ENCODE measurements at places on chromosomes 12 and 14. TPM values are rescaled to one million over a fixed set of nuclear protein-coding genes. Genes with fewer than 3 reads are reported as not detected.

DNA sequence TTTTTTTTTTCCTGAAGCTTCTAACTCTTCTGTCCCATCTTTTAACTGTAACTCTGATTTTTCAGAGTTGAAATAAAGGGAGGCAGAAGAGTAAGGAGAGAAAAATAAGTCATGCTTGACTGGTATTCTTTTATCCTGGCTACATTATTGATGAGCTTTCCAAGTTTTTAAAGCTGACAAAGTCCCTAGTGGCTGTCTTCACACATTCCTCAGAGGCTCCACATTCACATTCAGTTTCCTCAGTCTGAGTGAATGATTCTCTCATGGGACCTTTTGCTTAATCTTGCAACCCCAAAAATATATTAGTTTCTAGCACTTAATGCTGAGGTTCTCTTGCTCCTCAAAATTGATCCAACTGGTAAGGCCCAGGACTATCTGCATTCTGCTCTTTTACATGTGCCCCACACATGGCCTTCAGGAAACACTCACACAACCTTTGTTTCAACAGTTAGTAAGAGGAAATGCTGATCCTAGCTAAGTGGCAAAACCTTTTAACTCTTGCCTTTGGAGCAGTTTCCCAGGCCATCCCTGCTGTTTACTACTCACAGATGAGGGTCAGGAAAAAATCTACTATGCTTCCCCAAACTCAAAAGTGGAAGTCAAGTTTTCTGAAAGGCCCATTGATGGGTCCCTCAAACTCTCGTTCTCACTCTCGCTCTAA, 61.7 kb upstream of the SLC6A15 start:
- H3K36me3 ChIP-seq, result no peaks in the 10 kb centered on the region
- no peaks in the 10 kb centered on the region for H3K27me3 ChIP-seq
- H3K27ac ChIP-seq, result no peak overlapping the region
- H3K4me1 ChIP-seq, result no peaks in the 10 kb centered on the region
- no peak overlapping the region for H3K4me3 ChIP-seq

RPS6KL1 gene
- total RNA-seq, result 6.4 TPM

GRCh38 chr12:93855261-93855660, 178.1 kb downstream of the CRADD start:
- no peak overlapping the region for H3K4me3 ChIP-seq
- DNase-seq, result no peak
- peaks cover 6% of the 10 kb centered on the region for H3K4me1 ChIP-seq
- H3K27me3 ChIP-seq, result no peaks in the 10 kb centered on the region
- H3K27ac ChIP-seq, result no peak overlapping the region
- peaks cover 8% of the 10 kb centered on the region for H3K36me3 ChIP-seq

SALL2 gene
- total RNA-seq, result 6.2 TPM

CLMN gene
- 2.2 TPM for total RNA-seq

LRRC74A gene
- total RNA-seq, result not detected

GRCh38 chr12:104219908-104220404, 4.4 kb downstream of the TXNRD1 start:
- no peak for DNase-seq
- peaks cover 2% of the 10 kb centered on the region for H3K27me3 ChIP-seq
- H3K4me1 ChIP-seq, result peaks cover 25% of the 10 kb centered on the region

MYBPC1 gene
- total RNA-seq, result not detected

DNA sequence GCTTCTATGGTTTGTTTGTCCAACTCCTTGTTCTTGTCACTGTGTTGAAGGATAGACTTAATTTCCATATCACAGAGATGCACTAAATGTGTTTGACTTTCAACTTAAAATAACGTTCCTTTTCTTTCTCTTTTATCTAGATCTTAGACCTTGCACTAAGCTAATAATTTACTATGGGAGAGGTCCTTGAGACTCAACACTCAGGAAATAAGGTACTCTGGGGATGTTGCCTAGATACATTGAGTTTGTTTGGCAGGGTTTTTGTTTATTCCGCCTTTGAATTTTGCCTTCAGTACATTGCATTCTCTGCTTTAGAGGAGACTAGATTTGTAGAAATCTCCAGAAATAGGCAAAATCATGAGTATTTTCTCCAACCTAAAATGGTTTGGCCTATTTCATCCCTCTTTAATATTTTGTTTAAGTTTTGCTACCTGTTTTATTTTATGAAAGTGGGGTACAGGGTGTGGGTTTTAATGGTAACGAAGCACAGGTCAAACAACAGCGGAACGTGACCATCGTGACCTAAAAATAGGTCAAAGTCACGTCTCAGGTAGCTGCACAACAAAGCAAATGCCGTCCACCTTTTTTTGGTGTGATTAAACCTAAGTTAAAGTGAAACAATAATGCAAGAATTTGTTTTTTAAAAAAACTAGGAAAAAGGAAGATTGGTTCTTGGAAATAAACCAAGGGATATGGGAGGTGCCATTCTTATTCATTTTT, 115.3 kb upstream of the CPSF6 start:
- H3K4me1 ChIP-seq, result no peaks in the 10 kb centered on the region
- peaks cover 4% of the 10 kb centered on the region for H3K27me3 ChIP-seq
- no peak overlapping the region for H3K4me3 ChIP-seq
- H3K27ac ChIP-seq, result no peak overlapping the region
- no peaks in the 10 kb centered on the region for H3K36me3 ChIP-seq
- DNase-seq, result no peak

LIN7A gene
- not detected for total RNA-seq

DNA sequence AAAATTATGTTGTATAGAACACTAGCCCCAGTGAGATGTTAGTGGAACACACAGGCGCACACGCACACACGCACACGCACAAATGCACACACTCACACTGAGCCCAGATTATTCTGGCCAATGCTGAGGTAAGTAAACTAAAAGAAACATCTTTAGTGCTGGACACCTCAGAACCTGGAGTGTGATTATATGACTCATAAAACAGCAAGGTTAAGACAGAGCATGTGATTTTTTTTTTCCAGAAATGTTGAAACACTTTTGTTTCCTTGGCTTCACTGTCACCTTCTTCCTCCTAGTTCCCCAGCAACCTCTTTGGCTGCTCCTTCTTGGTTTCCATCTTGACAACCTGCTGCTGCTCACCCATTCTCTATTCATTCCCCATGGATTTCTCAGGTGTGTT, 141.0 kb upstream of the ALG10B start:
- peaks cover 11% of the 10 kb centered on the region for H3K27me3 ChIP-seq
- no peak for DNase-seq
- H3K4me3 ChIP-seq, result no peak overlapping the region
- no peaks in the 10 kb centered on the region for H3K4me1 ChIP-seq

PAH gene
- total RNA-seq, result 0.25 TPM

GRCh38 chr14:95480109-95480886, 36.2 kb downstream of the SYNE3 start:
- DNase-seq, result no peak
- H3K4me3 ChIP-seq, result no peak overlapping the region
- H3K27ac ChIP-seq, result peak overlapping the region; percentile 70
- H3K36me3 ChIP-seq, result no peaks in the 10 kb centered on the region
- H3K4me1 ChIP-seq, result peaks cover 63% of the 10 kb centered on the region

GRCh38 chr14:105488781-105489541, 2.1 kb upstream of the TEDC1 start:
- H3K27me3 ChIP-seq, result no peaks in the 10 kb centered on the region
- peak overlapping the region; percentile 98 for H3K27ac ChIP-seq
- DNase-seq, result no peak
- peak overlapping the region; percentile 96 for H3K4me3 ChIP-seq
- H3K4me1 ChIP-seq, result peaks cover 54% of the 10 kb centered on the region

RNFT2 gene
- total RNA-seq, result 6.8 TPM

DNA sequence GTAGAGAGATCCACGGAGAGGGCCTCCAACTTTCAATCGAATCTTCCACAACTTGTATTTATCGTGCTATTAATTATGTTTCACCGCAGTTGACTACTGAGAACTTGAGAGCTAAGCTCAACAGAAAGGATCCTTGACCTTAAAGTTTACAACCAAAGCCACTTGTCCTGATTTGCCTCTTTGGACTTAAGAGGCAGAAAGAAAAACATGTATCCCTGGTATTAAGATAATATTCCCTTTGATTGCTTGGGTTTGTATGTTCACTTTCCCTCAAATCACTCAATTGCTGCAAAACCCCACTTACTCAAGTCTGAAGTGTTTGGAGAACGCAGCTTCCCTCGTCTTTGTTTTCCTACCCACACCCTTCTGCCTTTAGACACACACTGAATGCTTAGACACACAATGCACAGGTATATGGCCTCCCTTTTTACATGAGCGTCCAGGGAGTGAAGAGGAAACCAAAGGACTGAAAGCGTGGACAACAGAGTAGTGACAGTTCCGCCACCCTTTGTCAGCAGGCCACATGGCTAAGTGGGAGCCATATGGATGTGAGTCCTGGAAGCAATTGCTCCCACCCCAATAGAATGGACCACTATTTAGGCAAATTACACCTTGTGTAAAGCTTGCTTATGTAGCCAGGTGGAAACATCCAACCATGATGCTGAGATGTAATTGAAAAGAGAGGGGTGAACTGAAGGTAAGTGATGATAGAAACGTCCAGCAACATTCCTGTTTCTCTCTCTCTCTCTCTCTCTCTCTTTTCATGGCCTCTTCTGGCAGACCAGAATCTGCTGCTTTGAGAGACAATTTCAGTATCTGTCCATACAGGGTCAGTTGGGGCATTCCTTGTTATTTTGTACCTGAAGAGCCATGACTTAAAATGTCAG, 1.4 kb upstream of the PKP2 start:
- H3K27ac ChIP-seq, result no peak overlapping the region
- H3K4me3 ChIP-seq, result no peak overlapping the region
- DNase-seq, result no peak

DNA sequence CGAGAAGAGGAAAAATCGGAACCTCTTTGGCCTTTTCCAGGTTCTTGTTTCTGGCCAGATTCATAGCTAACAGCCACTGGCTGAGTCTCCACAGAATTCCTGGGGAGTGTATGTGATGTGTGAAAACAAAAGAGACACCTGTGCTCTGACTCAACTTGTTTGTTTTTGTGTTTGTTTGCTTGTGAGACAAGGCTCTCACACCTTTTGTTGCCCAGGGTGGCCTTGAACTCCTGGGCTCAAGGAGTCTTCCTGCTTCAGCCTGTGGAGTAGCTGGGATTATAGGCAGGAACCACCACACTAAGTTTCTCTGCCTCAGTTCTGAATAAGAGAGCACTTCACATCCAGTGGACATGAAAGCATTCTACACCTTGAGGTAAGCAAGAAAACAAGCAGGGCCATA, 22.7 kb downstream of the MFAP5 start:
- no peak overlapping the region for H3K4me3 ChIP-seq
- peaks cover 15% of the 10 kb centered on the region for H3K4me1 ChIP-seq
- H3K27me3 ChIP-seq, result no peaks in the 10 kb centered on the region
- no peaks in the 10 kb centered on the region for H3K36me3 ChIP-seq

PIANP gene
- total RNA-seq, result 0.41 TPM

DTX1 gene
- 2.8 TPM for total RNA-seq

GRCh38 chr14:63512861-63513260, 30.3 kb downstream of the PPP2R5E start:
- H3K4me1 ChIP-seq, result peaks cover 72% of the 10 kb centered on the region
- no peaks in the 10 kb centered on the region for H3K27me3 ChIP-seq
- no peak for DNase-seq

GRCh38 chr14:26599291-26599690, 1.5 kb upstream of the NOVA1 start:
- no peak for DNase-seq
- H3K27ac ChIP-seq, result no peak overlapping the region
- H3K4me3 ChIP-seq, result peak overlapping the region; percentile 59

GRCh38 chr14:69291891-69292561, 32.1 kb downstream of the GALNT16 start:
- H3K36me3 ChIP-seq, result no peaks in the 10 kb centered on the region
- no peak for DNase-seq
- no peaks in the 10 kb centered on the region for H3K4me1 ChIP-seq
- no peaks in the 10 kb centered on the region for H3K27me3 ChIP-seq

DNA sequence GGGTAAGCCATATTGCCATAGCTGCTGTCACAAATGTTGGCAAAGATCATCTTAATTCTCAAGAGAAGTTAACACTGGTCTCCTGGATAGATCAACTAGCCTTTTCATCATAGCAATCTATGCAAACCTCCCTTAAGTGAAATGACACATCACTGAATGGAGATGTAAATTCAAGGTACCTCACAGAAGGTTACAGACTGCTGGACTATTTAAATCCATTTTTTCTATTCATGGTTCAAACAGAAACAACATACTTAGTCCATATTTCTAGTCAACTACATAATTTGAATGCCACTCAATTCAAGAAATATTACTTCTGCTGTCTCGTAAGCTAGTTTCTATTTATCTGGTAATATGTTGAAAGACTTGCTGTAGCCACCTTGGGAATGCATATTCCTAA, 748.3 kb downstream of the C12orf50 start:
- no peak overlapping the region for H3K4me3 ChIP-seq
- H3K27me3 ChIP-seq, result no peaks in the 10 kb centered on the region
- H3K36me3 ChIP-seq, result no peaks in the 10 kb centered on the region
- H3K4me1 ChIP-seq, result peaks cover 8% of the 10 kb centered on the region
- DNase-seq, result no peak

DNA sequence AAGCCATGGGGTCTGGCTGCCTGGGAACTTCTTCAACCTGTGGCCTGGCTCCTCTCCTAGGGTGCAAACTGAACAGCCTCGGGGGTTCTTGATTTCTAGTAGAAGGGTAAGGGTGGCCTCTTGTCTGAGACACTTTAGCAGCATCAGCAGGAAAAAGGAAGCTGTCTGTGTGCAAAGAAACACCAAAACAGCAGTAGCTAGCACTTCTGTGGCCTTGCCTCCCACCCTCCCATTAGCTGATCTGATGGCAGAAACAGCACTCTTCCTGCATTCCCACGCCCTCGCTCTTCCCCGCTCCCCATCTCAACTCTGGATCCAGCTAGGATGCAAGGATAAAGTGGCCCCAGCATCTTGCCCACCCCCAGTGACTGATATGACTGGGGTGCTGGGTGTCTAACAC, 20.7 kb downstream of the SLC7A8 start:
- peaks cover 24% of the 10 kb centered on the region for H3K4me1 ChIP-seq
- peak overlapping the region; percentile 66 for H3K4me3 ChIP-seq
- no peaks in the 10 kb centered on the region for H3K27me3 ChIP-seq
- no peaks in the 10 kb centered on the region for H3K36me3 ChIP-seq

- peaks cover 12% of the 10 kb centered on the region for H3K36me3 ChIP-seq
- H3K27me3 ChIP-seq, result no peaks in the 10 kb centered on the region
- peak; percentile 38 for DNase-seq
Measured at GRCh38 chr14:67583711-67584644, 16.1 kb downstream of the PIGH start.

CACNA2D4 gene
- total RNA-seq, result 10.1 TPM

SLC17A8 gene
- total RNA-seq, result not detected

DNA sequence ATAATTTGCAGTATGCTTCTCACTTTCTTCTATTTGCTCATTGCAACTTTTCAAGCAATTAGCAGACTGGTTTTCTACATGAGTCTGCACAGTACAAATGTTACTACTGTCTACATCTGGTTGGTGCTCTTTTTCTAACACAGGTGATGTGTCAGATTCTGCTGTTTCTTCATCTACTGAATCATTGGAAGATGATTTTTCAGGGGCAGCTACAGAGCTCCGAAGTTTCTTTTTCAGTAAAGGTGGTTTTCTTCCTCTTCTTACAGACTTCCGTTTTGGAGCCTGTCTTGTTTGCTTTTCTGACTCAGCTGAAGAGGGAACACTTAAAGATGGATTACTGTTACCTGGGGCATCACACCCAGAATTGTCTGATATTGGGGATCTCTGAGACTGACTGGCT, 62.1 kb downstream of the SCAF11 start:
- no peak overlapping the region for H3K27ac ChIP-seq
- no peaks in the 10 kb centered on the region for H3K27me3 ChIP-seq
- no peak overlapping the region for H3K4me3 ChIP-seq

Data from naive thymus-derived CD8-positive, alpha-beta T cell (primary cell).